ENCODE measurements at places on chromosomes 3 and 15.
A peak's percentile ranks its signal among the peaks of the same experiment; 100 is the strongest.

GRCh38 chr3:126270145-126270811 is 86.9 kb downstream of the KLF15 start:
- DNase-seq, result no peak

DNA sequence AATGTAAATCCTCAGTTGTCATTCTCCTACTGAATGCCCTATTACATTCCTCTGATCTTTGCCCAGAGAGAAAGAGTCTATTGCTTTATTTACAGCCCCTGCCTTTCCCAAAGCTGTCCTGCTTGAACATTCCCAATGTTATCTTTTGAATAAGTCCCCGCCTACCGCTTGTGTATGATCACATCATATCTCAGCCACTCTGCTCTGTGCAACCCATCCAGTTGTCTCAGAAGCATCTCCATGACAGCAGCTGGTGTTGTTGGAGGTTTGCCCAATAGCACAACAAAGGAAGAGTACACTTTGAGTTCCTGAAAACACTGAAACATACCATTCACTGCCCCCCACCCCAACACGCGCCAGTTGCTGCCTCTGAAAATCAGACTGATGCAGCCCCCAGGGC is 22.0 kb upstream of the FAM3D start:
- no peak for DNase-seq

DNA sequence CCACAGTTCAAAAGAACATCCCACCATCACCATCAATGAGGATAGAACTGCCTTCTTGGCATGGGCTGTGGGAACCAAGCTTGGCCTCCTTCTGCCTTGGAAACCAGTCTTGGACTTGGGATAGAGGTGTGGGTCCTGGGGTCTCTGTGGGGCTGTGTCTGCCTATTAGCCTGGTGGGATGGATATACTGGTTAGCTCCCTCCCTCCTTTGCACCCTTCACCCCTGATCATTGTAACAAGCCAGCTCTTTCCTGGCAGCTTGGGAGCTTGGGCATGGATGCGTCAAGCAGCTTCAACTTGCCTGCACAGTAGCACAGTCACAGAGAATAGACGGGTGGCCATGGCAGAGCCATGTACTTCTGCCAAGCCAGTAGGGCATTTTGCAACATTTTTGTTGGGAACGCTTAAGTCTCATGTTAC is 65.2 kb downstream of the SMAD6 start:
- DNase-seq, result no peak

GRCh38 chr15:68852461-68852860 is 31.8 kb upstream of the ANP32A start:
- DNase-seq, result no peak

- no peak for DNase-seq
Measured at GRCh38 chr15:78797951-78798350, 13.3 kb downstream of the ADAMTS7 start.

DNA sequence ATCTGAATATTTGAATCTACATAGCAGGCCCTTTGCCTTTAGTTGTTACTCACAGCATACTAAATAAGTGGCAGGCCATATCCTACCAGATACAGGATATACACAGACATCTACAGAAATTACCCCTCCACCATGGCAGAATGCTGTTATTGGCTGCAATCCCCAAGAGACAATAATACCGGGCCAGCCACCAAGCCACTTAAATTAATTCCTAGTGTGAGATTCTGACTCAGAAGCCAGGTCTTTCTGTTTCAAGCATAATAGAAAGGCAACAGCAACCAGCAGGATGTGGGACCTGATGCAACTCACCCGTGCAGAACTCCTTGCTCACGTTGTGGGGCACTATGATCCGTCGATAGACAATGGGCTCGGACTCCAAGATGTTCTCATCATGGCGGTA is 39.8 kb downstream of the CLK3 start:
- no peak for DNase-seq

DNA sequence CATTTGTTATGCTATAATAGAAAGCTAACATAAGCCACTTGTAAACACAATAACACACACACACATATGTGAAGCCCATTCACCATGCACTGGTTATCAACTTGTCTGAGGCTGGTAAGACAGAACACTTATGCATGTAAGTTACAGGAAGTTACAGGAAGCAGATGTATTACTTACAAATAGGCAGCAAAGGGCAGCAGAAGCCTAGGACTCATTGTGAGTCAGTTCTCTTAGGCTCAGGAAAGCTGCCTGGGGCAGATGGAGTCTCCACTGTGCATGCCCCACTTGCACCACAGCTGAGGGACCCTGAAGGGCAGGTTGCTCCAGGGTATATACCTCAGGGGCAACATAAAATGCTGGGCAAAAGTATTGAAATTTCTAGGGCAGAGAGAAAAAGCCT is 748.8 kb upstream of the CCDC54 start:
- DNase-seq, result no peak

GRCh38 chr15:66591322-66591862 is 25.6 kb upstream of the LCTL start:
- DNase-seq, result no peak

- no peak for DNase-seq
Measured at GRCh38 chr3:157700405-157700804, 197.2 kb upstream of the VEPH1 start.

DNA sequence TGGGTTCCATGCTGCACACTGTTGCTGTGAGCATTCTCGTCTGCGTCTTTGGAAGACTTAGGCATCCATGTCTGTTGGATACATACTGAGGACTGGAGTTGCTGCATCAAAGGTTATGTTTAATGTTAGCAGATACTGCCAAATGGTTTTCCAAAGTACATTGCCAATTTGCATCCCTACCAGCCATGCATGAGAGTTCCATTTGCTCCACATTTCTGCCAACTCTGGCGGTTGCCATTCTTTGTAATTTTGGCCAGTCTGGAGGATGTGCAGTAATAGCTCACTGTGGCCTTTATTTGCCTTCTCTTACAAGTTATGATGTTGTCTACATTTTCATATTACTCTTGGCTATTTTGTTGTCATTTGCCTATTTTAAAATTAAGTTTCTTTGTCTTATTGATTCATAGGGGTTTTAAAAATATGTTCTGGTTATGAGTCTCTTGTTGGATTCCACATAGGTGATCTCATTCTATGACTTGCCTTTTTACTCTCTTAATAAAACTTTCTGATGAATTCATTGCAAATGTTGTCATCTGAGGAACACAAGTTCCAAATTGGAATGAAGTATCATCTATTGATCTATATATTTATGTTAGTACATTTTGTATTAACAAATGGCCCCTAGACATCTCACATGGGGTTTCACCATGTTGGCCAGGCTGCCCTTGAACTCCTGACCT is 42.1 kb downstream of the FBLN2 start:
- DNase-seq, result no peak

DNA sequence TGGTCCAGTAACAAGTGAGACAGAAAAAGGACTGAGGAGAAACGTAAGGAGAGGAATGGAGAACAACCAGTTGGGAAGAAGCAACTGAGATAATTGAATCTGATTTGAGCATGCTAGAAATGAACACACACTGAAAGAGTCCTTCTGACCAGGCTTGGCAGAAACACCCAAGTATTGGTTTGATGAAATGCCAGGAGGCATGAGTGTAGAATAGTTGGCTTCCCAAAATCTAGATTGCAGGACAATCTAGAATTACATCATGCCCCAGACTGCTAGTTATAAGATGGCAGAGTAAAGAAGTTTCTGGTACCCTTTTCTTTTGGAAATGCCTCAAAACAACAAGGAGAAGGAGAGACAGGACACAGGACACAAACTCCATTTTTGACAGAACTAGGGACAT is 189.7 kb upstream of the STT3B start:
- DNase-seq, result no peak

- DNase-seq, result no peak
Measured at GRCh38 chr3:185151964-185152409, 873 bp downstream of the C3orf70 start.

- DNase-seq, result no peak
Measured at GRCh38 chr3:126676919-126677705, 22.2 kb upstream of the TXNRD3 start.

DNA sequence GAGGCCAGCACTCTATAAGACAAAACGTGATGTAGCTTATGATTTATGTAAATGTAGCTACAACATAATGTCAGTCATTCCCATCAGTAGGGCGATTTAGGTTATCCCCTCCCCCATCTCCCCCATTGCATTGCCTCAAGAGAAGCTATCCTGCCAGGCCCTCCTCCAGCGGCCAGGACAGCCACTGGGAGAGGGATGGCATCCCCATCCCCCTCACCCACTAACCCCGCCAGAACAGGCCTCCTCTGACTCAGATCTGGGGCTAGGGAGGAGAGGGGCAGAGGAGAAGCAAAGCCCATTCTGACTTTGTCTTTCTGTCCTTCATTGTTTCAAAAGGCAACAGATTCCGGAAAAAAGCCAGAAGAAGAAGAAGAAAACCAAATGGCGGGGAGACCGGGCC is 32.6 kb upstream of the ESYT3 start:
- no peak for DNase-seq

DNA sequence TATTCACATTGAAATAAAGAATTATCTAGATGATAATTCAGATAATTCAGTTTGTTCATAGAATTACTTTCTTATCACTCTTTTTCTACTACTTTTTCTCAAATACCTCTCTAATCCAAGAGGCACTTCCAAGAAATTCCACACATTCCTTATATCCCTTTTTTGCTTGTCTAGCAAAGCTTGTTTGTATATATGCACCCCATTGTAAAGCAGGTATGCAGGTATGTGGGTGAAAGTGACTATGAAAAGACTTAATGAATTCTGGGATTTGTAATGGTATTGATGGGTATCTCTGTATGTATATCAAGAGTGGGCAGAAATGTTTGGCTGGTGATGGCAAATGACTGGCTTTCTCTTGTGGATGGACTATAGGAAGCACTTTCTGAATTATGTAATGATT is 94.1 kb upstream of the FGF7 start:
- DNase-seq, result no peak

DNA sequence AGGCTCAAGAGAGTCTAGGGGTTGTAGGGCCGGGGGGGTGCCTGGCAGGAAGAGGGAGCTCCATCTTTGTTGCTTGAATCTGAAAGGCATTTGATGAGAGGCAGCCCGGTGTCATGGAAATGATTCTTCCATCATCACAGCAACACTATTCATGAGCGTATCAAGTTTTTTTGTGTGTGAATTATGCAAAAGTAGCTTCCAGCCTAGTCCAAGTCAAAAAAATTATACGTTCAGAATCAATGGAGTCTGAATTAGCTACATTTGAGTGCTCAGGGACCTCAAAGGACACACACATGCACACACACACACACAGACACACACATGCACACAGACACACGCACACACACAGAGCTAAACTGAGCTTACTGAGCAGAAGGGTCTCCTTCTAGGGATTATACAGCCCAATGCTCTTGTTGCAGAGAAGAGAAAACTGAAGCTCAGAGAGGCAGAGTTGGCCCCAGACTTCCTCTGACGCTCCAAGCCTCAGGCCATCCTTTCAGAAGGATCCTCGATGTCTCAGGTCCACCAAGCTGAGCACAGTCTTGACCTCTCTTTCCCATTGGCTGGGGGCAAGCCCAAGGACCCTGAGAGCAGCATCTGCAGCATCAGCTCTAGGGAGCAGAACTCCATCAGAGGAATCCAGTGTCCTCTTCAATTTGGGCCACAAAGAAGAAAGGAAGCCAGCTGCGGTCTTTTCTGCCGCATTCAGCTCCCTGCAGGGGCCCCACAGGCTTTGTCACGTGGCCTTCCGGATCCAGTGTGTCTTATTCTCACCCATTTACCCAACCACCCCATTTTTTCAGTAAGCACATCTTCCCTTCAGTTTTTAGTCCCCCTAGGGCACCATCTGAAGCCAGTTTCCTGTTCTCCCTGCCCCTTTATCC is 228.0 kb downstream of the UACA start:
- DNase-seq, result peak; percentile 24

DNA sequence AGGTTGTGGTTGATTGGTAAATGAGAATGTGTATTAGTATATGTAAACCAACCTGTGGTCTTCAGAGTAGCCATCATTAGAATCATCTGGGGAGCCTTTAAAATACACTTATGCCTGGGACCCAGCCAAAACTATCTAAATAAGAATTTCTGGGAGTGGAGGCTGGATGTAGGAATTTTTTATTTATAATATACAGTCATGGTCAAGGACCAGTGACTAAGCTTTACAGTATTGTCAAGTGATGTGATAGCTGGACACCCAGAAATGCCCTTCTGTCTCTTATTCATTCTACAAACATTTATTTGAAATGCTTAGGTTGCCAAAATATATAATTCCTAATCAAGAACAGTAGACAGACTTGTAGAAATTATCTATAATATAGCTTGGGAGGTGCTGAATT is 132.2 kb downstream of the MBNL1 start:
- DNase-seq, result no peak

GRCh38 chr3:138657508-138657907 is 48.9 kb downstream of the FAIM start:
- DNase-seq, result no peak

GRCh38 chr3:50978991-50979667 is 304.4 kb downstream of the DOCK3 start:
- DNase-seq, result no peak

- DNase-seq, result no peak
Measured at GRCh38 chr3:10981961-10982360, 10.6 kb upstream of the SLC6A1 start.

DNA sequence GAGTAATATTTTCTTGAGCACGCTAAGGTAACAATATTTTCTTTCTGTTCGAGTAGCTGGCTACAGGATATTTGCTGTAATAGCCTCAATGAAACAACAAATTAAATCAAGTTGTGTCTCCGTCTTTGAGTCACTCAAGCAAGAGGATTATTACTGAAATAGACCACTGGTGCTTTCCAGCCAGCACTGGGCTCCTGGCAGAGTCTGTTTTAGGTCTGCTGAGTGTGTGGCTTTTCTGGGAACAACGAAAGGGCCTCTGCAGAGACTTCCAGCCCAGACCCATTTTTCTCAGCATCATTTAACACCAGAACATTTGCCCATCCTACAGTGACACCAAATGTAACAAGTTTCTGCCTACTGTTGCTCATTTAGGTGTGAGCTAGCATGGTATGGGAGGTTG is 652.9 kb downstream of the MAGI1 start:
- no peak for DNase-seq

DNA sequence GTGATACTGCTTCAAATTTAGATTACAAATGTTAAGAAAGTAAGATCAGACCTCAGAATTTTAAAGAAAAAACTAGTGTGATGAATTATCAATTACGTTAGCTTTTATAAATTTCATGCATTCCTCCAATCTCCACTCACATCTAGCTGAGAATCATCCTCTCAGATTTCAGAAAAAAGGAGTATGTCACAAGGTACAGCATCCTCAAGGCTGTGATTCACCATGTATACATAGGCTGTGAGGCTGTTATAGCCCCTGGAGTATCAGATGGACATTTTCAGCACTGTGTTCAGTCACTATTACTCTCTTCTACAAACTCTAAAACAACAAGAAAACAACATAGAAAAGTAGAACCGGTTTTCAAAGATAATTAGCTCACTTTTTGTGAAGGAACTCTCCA is 214.4 kb downstream of the PCCB start:
- DNase-seq, result no peak

- no peak for DNase-seq
Measured at GRCh38 chr3:43236008-43236407, 50.3 kb upstream of the SNRK start.
